ENCODE measurements at places on chromosomes 12 and 14.

DNA sequence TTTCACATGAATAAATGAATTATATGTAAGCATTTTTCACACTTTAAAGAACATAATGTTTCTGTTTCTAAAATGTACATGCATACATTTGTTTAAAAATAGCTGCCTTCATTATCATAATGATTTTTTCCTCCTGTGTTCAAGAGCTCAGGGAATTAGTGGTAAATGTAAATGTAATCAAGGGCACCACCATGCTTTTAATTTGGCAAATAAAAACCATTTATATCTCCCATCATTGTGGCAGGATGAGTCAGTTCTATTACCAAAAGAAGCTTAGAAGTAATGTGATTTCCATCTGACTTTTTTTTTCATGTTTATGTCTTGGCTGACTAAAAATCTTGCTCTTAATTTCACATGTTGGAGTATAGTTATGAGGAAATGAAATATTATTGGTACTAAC, 176.1 kb downstream of the GXYLT1 start:
- no peak for DNase-seq

- DNase-seq, result no peak
Measured at GRCh38 chr12:15988983-15989755, 78.0 kb downstream of the DERA start.

GRCh38 chr12:27511031-27511722, 12.8 kb upstream of the PPFIBP1 start:
- no peak for DNase-seq

GRCh38 chr14:92744198-92744597, 4.2 kb downstream of the LGMN start:
- no peak for DNase-seq

DNA sequence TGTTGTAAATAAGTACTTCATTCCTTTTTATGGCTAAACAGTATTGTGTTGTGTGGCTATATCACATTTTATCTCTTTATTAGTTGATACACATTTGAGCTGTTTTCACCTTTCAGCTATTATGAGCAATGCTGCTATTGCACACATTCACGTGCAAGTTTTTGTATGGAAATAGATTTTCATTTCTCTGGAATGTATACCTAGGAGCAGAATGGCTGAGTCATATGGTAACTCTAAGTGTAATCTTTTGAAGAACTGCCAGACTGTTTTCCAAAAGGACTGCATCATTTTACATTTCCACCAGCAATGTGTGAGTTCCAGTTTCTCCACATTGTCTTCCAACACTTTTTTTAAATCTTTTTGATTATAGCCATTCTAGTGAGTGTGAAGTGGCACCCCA, 134.0 kb downstream of the SRGAP1 start:
- no peak for DNase-seq
